ENCODE measurements at places on chromosomes 12 and 14. TPM values are rescaled to one million over a fixed set of nuclear protein-coding genes. Genes with fewer than 3 reads are reported as not detected.

- peak; percentile 48 for DNase-seq
- H3K27me3 ChIP-seq, result peaks cover 7% of the 10 kb centered on the region
- H3K27ac ChIP-seq, result no peak overlapping the region
- H3K4me1 ChIP-seq, result peaks cover 9% of the 10 kb centered on the region
- no peak overlapping the region for H3K4me3 ChIP-seq
These were observed 73.4 kb upstream of the ETV6 start for GRCh38 chr12:11576104-11576503.

DNA sequence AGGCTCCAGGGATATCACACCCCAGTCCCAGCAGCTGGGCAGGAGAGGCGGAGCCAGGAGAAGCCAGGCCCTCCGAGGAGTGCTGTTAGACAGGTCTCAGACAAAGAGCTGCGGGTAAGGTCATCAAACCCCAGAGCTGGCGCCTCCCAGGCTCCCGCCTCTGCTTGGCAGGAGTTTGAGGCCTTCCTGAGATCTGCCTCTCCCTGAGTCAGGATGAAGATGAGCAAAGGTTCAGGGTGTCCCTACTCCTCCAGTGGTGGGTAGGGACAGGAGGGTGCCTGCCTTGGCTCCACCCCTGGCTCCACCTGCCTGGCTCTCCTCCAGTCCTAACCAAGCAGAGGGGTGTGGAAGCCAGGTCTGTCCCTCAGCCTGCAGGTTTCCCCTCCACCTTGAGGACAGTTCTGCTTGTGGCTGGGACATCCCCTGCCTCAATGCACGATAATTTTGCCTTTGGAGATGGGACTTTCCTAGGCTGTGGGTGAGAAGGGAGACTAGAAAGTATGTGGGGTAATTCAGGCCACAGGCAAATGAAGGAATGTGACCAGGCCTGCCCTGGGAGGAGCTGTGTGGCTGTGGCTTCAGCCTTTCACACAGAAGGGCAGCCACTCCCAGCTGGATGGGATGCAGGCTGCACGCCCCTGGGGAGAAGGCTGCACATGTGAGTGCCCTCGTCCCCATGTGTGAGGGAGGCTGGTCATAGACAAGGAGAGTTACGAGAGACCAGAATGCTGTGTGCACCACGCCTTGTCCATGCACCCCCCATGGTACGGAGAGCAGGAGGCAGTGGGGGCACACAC, 2.2 kb downstream of the PLEKHG6 start:
- H3K36me3 ChIP-seq, result no peaks in the 10 kb centered on the region
- DNase-seq, result no peak
- peaks cover 10% of the 10 kb centered on the region for H3K4me1 ChIP-seq
- H3K27ac ChIP-seq, result no peak overlapping the region
- H3K27me3 ChIP-seq, result peaks cover 24% of the 10 kb centered on the region
- no peak overlapping the region for H3K4me3 ChIP-seq

CBLN3 gene
- 0.72 TPM for total RNA-seq

- DNase-seq, result no peak
- no peaks in the 10 kb centered on the region for H3K4me1 ChIP-seq
- no peaks in the 10 kb centered on the region for H3K27me3 ChIP-seq
- H3K36me3 ChIP-seq, result no peaks in the 10 kb centered on the region
These were observed 75.3 kb downstream of the CCDC88C start for GRCh38 chr14:91342206-91342760.

GRCh38 chr12:108561852-108562347, 496 bp upstream of the ISCU start:
- no peak for DNase-seq
- H3K4me3 ChIP-seq, result peak overlapping the region; percentile 92
- peaks cover 24% of the 10 kb centered on the region for H3K36me3 ChIP-seq
- H3K4me1 ChIP-seq, result no peaks in the 10 kb centered on the region
- no peaks in the 10 kb centered on the region for H3K27me3 ChIP-seq

LRP1-AS gene
- not detected for total RNA-seq

KIF5A gene
- 0.18 TPM for total RNA-seq

DNA sequence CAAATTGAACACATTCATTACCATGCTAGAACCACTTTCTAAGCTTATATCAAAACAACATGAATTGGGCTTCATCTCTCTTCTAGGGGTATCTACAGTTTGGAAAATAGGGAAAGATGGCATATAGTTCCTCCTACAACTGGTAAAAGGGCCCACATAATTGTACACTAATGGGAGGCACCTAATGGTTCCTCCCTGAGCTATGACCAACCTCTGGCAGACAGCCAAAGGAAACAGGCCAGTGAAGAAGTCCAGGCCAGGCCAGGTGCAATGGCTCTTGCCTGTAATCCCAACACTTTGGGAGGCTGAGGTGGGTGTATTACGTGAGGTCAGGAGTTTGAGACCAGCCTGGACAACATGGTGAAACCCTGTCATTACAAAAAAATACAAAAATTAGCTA, 23.2 kb upstream of the APOF start:
- DNase-seq, result no peak
- H3K27me3 ChIP-seq, result peaks cover 9% of the 10 kb centered on the region
- H3K36me3 ChIP-seq, result no peaks in the 10 kb centered on the region
- H3K27ac ChIP-seq, result no peak overlapping the region

GRCh38 chr12:116278279-116278626, 760 bp upstream of the MED13L start:
- no peak for DNase-seq
- no peaks in the 10 kb centered on the region for H3K27me3 ChIP-seq
- peak overlapping the region; percentile 81 for H3K27ac ChIP-seq

Measured in IMR-90 (cell line).